ENCODE measurements at places on chromosomes 1 and 21. TPM values are rescaled to one million over a fixed set of nuclear protein-coding genes. Genes with fewer than 3 reads are reported as not detected.

- peak; percentile 92 for DNase-seq
Measured at GRCh38 chr1:28926629-28927265, 12.4 kb downstream of the EPB41 start.

- no peak for DNase-seq
Measured at GRCh38 chr1:234372011-234372757, 1.1 kb upstream of the COA6 start.

- DNase-seq = no peak
Measured at GRCh38 chr1:38860454-38860795, 853 bp upstream of the RRAGC start.

- DNase-seq = no peak
Measured at GRCh38 chr21:46113497-46114176, 15.7 kb downstream of the COL6A2 start.

DNA sequence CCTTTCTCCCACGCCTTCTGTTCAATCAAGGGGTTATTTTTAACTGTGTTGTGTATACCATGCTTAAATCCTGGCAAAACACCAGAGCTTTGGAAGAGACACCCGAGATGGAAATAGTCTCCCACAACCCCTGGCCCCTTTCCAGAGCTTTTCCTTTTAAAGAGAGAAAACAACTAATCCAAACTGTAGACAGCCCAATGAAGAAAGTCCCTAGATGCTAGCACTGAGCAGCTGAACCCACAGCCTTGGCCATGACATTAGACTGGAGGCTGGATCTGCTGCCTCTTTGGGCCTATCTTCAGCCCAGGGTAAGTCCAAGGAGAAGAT is 64.9 kb upstream of the ARTN start:
- DNase-seq = no peak

CFHR2 gene
- not detected for total RNA-seq

NPHS2 gene
- total RNA-seq = not detected

S100A3 gene
- total RNA-seq = not detected

EPHA2 gene
- 0.22 TPM for total RNA-seq

RIMS3 gene
- 1.1 TPM for total RNA-seq

SYDE2 gene
- total RNA-seq = 6.9 TPM
